ENCODE measurements at places on chromosomes 4 and X. TPM values are rescaled to one million over a fixed set of nuclear protein-coding genes. Genes with fewer than 3 reads are reported as not detected.

Gene KIF4A
- polyA plus RNA-seq, result 1.4 TPM

Gene KLF8
- polyA plus RNA-seq, result 4.8 TPM

DNA sequence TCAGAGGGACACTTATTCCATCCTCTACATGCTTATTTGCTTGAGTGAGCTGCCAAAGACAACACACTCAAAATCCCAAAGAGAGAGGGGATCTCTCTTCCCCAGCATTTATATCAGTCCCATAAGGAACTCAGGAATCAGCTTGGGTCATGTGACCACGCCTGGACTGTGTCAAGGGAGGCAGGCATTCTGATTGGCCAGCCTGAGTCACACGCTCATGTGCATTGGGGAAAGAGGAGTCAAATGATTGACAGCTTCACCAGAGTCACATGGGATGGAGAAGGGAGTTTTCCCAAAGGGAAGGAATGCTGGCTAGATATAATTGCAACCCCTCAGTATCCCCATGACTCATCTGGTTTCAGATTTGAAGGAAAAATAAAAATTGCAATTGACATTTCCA is 49.0 kb downstream of the RWDD4 start:
- DNase-seq, result no peak

- no peak for DNase-seq
Observed at GRCh38 chr4:19146038-19146437, 1105.7 kb upstream of the SLIT2 start.

Data from thymus (tissue), 14 donors.